ENCODE measurements at places on chromosomes 4 and X.
A peak's percentile ranks its signal among the peaks of the same experiment; 100 is the strongest.

- no peak for DNase-seq
These were observed 72.4 kb upstream of the ANXA10 start for GRCh38 chr4:168019921-168020320.

DNA sequence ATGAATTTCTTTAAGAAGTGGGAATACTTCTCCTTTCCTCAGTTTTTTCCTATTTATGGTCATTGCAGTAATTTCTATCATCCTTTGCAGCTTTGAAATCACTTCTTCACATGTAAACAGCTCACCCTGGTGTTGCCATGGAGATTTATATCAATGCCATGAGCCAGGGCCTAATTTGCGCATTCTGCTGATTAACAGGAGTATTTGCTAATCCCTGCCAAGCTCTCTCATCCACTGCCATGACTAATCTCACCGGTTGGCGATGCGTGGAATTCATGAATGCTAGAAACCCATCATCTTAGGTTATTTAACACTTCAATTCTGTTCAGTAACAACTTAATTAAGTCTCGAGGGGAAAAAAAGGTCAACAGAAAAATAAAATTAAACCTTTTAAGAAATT is 11.8 kb upstream of the FGF13 start:
- no peak for DNase-seq

- peak; percentile 9 for DNase-seq
These were observed 1.3 kb upstream of the FAT4 start for GRCh38 chr4:125313497-125313896.

DNA sequence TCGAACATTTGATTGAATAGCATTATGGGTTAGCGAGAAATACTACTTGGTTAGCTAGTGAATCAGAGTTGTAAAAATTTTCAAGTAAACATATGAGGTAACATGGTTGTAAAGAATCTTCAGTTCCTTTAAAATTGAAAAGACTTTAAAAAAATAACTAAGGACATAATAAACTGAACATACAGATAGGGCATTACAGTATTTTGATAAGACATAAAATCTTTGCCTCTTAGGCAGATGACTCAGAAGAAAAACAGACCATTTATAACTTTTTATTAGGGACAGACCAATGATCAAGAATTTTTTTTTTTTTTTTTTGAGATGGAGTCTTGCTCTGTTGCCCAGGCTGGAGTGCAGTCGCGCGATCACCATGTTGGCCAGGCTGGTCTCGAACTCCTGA is 43.1 kb downstream of the PNMA5 start:
- DNase-seq, result no peak

DNA sequence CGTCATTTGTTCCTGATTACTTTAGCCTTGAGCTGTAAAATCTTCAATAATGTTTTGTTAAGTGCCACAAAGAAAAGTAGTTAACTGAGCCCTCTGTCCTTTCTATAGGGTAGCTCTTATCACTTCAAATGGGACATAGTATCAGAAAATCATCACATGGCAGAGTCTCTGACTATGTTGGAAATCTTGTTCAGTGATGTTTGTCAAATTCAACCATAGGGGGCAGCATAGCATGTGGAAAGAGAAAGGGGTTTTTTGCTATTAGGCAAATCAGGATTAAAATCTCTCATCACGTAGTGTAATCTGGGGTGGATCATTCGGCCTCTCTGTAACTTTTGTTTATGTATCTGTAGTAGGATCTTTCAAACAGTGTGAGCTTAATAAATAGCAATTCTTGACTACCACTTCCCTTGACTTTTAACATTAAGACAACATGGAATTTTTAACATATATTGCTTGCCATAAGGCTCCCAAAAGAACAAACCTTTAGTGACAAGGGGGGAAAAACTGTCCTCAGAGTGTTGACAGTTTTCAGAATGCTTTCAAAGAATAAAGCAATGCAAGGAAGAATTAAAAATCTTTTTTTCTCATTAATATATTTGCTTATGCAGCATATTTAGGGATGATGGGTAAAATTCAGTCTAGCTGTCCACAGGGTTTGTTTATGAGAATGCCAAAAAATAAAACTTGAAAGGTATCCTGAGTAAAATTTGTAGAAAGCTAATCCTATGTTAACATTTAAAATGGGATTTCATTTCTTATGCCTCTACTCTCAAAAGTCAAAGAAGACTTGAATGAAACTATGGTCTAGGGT is 127.2 kb downstream of the FBXW7 start:
- no peak for DNase-seq

DNA sequence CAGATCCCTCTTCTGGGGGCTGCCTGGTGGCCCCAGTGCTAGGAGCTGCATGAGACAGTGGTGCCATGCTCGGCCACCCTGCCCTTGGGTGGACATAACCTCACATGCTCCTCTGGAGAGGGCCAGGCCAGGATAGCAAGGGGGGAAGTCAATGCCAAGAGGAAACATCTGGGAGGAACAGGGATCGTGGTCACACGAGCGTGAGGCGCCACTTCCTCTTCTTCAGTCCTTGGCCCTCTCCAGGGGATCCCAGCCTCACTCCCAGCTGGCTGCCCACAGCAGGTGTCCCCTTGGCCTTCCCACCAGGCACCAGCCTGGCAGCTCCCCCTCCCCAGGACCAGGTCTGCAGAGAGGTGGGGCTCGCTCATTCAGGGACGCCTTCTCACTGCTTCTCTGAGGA is 28.6 kb downstream of the TBC1D14 start:
- DNase-seq, result no peak

DNA sequence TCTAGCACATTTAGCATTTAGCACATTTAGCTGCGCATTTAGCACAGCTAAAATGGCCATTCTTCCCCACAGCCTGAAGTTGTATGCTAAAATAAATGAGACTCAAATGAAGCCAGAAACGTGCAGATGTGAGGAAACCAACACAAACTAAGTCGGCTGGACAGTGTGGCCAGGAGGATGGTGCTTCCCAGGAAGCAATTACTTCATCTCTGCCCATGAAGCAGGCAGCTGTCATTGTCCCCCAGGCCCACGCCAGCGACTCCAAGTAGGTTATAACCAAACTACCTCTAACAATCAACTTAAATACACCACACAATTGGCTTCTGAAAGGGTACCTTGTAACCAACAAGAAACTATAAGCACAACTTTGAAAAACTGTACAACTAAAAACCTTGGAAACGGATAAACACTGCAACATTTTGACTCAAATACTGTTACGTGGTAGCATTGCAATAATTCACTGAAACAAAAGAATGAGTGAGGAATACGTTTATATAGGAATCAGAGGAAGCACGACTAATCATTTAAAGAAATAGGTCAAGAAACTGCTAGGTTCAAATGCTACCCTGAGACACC is 39.2 kb downstream of the AFAP1 start:
- no peak for DNase-seq

- no peak for DNase-seq
These were observed 691.5 kb downstream of the CENPC start for GRCh38 chr4:66853845-66854244.

GRCh38 chrX:116436358-116436816 is at the start of gene SLC6A14:
SLC6A14 (plus strand) TSS chrX:116436606; CDS start chrX:116436710, 104 bp downstream.
- no peak for DNase-seq

DNA sequence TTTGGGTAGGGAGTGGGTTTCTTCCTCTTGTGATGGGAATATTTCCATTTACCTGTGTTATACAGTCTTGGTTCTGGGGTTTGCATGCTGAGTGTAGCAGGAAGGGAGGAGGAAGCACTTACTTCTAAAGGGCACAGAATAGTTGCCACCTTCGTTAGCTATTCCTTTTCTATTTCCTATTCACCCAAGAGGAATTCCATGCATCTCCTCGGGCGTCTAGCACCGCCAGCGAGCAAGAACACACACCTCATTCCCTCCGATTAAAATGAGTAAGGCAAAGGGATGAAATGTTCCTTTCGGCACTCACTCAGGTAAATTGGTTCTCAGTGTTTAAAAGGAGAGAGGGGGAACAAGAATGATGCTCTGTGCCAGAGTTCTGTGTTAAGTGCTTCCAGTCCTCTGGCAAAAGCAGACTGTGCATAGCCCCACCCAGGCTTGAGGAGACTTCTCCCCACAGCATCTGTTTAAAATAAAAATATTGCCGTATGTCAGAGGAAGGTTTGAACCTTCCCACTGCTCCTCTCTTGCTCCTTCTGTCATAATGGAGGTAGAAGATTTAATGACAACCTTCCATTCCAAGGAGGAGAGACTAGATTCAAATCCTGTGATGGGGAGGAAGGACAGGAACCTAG is 351.4 kb downstream of the PTTG2 start:
- no peak for DNase-seq

DNA sequence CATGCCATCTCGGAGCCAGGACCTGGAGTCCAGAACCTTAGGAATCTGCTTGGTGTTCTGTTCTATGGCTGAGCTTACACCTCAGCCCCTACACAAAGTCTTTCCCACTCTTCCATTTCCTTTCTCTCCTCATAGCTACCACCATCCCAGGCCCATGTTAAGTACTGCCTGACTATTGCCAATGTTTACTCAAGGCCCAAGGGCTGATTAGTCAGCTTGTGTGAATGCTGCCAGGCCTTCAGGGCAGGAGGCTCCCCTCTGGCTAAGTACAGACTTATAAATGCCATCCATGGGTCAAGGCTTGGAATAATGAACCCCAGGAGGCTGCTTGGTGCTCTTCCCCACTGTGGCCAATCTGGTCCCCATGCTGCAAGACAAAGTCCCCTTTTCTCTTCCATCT is 411.6 kb upstream of the MAGEB18 start:
- DNase-seq, result no peak

GRCh38 chr4:72665171-72665968 is 96.3 kb upstream of the ADAMTS3 start:
- no peak for DNase-seq

DNA sequence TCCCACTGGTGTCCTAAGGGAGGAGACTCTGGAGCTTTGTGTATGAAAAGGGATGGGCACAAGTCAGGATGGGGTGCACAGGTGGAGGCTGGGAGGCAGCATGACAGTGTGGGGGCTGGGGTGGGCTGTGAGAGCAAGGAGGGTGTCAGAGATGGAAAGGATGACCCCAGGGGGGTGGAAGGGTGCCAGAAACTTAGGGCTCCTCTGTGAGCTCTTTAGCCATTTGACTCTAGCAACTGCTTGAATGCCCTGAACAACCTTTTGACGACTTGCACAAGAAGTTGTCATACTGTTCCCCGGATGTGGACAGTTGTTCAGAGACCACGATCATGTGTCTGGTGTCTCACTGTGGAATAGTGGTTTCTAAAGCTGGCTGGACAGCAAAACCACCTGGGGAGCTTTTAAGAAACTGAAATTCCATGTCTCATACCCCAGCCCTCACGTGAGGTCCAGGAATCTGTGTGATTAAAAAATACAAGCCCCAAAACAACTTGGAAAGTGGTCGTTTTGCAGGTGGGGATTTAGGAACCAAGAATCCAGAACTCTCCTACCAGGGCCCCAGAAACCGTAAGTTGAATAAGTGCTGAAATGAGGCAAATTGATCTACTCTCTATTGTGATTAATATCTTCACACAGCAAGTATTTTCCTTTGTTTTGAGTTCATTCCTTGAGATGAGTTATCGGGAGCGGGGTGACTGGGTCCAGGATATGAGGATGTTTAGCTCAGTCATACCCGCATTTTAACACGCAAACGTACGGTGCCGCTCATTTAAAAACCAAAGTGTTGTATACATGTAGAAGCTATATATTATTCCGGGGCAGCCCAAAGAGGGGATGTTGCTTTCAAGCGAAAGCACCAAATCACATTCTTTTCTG is 3.4 kb downstream of the RHOH start:
- DNase-seq, result peak; percentile 82

DNA sequence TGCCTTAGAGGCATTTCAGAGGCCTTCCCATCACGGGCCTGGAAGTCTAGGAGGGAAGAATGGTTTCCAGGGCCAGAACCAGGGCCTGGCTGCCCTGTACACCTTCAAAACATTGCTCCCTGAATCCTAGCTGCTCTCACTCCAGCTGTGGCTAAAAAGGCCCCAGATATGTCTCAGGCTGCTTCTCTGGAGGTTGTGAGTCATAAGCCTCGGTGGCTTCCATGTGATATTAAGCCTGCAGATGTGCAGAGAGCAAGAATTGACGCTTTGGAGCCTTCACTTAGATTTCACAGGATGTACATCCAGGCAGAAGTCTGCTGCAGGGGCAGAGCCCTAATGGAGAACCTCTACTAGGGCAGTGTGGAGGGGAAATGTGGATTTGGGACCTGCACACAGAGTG is 502.5 kb downstream of the GRXCR1 start:
- no peak for DNase-seq

- no peak for DNase-seq
These were observed 105.6 kb downstream of the CNKSR2 start for GRCh38 chrX:21479695-21480270.

DNA sequence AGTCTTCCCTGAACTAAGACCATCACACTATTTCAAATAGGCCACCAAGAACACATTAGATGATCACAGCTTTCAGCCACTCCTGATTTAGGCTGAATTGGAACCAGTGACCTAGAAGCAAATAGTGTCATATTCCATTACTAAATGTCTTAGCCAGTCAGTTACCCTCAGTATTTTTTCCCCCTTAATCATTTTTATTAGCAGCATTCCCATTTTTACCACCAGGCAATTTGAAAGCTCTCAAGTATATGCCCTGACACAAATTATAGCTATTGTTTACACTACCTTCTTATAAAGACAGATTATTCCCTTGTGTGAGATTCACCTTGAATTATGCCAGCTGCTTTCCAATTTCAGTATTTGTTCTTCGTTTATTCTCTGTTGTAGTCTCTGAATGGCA is 1146.9 kb downstream of the PDHA2 start:
- no peak for DNase-seq

- DNase-seq, result no peak
These were observed 119.1 kb downstream of the MBNL3 start for GRCh38 chrX:132369617-132370326.
